ENCODE measurements at places on chromosomes 5 and 9.

- no peak for DNase-seq
Observed at GRCh38 chr5:35884773-35885172, 28.1 kb downstream of the IL7R start.

GRCh38 chr5:136682986-136683385 is 317.6 kb upstream of the TRPC7 start:
- DNase-seq, result no peak

DNA sequence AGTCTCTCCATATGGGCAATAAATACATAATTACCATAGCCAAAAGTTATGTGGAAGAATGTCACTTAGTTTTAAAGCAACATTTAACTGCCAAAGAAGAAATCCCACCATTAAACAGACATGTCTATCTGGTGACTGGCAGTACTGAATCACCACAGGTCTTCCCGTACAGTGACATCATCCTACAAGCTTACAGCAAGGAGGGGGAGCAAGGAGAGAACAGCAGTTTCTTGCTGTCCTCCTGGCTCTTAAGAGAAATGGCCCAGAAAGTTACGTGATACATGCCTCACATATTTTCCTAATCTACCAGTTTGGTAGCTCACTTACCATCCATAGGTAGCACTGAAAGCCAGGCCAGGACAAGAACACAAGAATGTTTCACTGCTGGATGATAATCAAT is 671.0 kb downstream of the DMRTA1 start:
- DNase-seq, result no peak

- peak; percentile 83 for DNase-seq
Observed at GRCh38 chr5:72179028-72179815, 71.9 kb downstream of the MAP1B start.

GRCh38 chr9:6197330-6197729 is 18.3 kb upstream of the IL33 start:
- DNase-seq, result no peak

- DNase-seq, result no peak
Observed at GRCh38 chr9:135254176-135255032, 166.9 kb downstream of the OLFM1 start.

DNA sequence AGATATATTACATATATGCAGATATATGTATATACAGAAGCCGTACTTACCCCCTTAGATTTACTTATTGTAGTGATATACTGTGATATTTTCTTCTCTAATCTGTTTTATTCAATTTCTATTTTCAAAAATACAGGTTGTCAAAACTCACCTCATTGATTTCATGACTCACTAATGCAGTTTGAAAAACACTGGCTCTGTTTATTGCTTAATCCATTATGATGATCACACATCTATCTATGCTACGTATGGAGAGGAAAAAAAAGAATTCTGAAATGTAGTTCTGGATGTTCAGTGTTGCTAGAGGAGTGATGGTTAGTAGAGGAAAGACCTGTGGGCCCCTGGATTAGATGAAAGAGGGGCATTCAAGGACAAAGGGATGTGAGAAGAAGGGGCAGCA is 121.0 kb upstream of the RPS23 start:
- no peak for DNase-seq

- DNase-seq, result no peak
Observed at GRCh38 chr5:138925090-138925635, 50.0 kb upstream of the LRRTM2 start.

DNA sequence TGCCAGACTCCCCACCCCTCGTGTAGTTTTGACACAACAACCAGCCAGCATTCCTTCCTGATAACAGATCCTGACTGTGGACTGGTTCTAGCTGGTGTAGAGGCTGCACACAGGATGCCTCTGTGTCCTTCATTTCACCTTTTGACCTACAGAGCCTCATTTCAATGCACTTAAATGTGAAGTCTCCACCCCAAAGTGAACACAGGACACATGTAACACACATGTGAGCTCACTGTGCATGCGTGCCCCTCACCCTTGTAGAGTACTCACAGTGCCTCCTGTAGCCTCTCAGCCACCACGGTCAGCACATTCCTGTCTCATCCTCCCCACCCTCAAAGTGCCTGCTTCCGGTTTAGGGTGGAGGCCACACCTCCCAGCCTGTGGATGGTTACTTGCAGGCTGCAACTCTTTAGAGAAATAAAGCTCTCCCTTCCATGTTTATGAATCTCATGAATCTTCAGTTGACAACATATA is 11.6 kb upstream of the NKD2 start:
- peak; percentile 37 for DNase-seq

DNA sequence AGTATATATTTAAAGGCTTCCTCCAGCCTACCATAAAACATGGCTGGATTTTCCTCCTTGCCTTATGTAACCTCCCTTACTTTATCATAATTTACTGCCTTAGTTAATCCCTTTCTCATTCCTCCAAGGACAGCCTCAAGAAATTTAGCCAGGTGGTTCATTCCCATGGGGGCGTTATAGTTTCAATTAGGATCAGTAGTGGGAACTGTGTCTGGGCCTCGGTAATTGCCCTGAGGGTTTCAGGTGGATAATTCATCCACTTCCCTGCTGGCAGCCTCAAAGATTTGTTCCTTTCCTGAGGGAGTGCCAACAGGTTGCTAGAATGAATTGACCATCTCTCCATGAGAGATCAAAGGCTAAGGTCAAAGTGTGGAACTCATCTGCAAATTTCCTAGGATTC is 4.3 kb upstream of the GM2A start:
- no peak for DNase-seq

- no peak for DNase-seq
Observed at GRCh38 chr9:107815782-107816560, 326.4 kb upstream of the KLF4 start.

DNA sequence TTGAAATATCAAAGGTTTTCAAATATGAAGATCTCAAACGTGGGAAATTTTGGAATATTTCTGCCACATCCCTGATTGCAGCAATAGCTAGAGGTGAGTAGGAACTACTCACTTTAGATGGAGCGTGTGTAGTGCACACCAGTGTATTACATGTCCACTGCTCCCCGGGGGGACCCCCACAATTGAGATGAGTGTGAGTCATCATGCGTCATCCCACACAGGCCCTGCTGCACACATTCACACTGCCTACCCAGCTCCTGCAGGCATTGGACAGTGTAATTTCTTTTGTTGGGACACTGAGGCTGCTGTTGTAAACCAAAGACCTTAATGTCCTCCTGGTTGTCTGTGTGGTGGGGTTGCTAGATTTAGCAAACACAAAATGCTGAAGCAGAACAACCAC is 280.0 kb downstream of the GAS1 start:
- DNase-seq, result no peak

GRCh38 chr9:97322105-97322504 is 14.6 kb downstream of the CCDC180 start:
- DNase-seq, result no peak

- peak; percentile 81 for DNase-seq
Observed at GRCh38 chr9:111482694-111483438, 1.3 kb downstream of the ECPAS start.

- DNase-seq, result no peak
Observed at GRCh38 chr5:107808671-107809137, 138.0 kb upstream of the EFNA5 start.

GRCh38 chr5:42870882-42871418 is 59.3 kb upstream of the SELENOP start:
- no peak for DNase-seq

GRCh38 chr5:106827061-106827460 is 843.7 kb downstream of the EFNA5 start:
- no peak for DNase-seq

- no peak for DNase-seq
Observed at GRCh38 chr9:76153902-76154629, 240.2 kb downstream of the RFK start.

DNA sequence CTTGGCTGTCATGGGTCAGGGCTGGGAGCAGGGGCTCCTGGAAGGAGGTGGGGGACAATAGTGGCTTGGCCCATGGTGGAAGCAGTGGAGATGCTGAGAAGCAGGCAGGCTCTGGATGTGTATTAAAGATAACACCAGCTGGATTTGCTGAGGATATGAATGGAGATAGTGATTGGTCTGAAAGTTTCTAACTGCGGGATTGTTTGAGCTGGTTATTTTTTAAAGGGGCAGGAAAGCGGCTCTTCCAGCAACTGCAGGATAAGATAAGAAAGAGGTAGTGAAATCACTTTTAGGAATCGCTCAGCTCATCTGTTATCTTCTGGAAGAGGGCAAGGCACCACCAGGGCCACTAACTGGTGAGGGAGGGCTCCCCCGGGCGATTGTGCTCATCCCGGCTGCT is 125.5 kb downstream of the TENT4A start:
- DNase-seq, result no peak

- no peak for DNase-seq
Observed at GRCh38 chr9:134421888-134422287, 95.6 kb downstream of the RXRA start.

DNA sequence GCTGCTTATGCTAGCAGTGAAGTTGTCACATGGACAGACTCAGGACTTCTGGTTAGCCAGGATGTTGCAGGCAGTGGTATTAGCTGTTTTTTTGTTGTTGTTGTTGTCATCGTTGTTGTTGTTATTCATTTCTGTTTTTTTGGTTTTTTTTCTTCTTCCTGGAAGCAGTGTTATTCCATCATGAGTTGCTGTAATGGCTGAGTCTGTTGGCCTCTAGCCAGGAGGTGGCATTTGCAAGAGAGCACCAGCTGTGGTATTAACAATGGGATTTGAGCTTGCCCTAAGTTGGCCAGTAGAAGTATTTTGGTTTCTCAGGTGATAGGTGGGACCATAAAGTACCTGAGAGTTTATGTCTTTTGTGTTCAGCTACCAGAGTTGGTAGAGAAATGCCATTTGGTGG is 561.1 kb downstream of the KCTD16 start:
- DNase-seq, result no peak

GRCh38 chr5:151288180-151288579 is 15.4 kb downstream of the SLC36A3 start:
- DNase-seq, result no peak

- no peak for DNase-seq
Observed at GRCh38 chr9:100933656-100934055, 94.9 kb upstream of the PLPPR1 start.

GRCh38 chr5:142782976-142783530 is 12.9 kb downstream of the ARHGAP26 start:
- DNase-seq, result peak; percentile 57

DNA sequence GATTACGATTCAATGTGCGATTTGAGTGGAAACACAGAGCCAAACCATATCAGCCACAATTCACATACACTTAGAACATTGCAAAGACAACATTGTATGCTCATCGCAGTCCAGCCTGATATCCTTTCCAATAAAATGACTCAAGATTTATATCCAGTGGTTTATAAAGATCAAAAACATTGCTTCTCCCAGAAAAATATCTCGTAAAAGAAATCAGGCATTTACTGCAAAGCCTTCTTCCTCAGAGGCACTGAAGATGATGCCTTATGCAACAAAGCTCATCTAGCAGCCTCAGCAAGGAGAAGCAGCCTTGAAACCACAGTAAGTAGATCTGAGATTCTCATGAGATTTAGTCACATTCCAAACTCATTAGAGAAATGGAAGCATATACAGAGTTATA is 523.8 kb downstream of the ELAVL2 start:
- DNase-seq, result no peak

DNA sequence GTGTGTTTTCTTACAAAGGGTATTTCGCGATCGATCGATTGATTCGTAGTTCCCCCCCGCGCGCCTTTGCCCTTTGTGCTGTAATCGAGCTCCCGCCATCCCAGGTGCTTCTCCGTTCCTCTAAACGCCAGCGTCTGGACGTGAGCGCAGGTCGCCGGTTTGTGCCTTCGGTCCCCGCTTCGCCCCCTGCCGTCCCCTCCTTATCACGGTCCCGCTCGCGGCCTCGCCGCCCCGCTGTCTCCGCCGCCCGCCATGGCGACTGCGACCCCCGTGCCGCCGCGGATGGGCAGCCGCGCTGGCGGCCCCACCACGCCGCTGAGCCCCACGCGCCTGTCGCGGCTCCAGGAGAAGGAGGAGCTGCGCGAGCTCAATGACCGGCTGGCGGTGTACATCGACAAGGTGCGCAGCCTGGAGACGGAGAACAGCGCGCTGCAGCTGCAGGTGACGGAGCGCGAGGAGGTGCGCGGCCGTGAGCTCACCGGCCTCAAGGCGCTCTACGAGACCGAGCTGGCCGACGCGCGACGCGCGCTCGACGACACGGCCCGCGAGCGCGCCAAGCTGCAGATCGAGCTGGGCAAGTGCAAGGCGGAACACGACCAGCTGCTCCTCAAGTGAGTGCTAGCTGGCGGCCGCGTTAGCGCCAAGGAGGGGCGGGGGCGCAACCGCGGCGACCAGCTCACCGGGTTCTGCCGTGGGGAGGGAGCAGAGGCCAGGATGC is 480 bp downstream of the LMNB1 start:
- peak; percentile 69 for DNase-seq

GRCh38 chr5:127867022-127867783 is 164.0 kb downstream of the CCDC192 start:
- no peak for DNase-seq

DNA sequence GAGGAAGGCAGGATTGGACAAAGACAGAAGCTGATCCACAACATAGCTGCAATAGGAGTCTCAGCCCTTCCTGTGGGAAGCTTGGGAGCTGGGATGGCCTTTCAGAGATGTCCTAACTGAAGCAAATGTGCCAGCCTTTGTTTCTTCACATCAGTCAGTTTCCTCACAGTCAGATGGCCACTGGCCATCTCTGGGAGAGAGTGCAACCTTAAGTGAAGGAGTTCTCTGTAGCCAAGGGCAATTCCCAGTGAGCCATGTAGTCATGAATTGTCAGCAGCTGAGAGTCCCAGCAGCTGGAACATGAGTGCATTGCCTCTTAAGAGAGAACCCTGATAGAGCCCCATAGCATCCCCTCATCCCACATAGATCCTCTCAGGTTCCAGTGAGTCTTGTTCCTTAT is 89.1 kb upstream of the LIFR start:
- no peak for DNase-seq

- peak; percentile 61 for DNase-seq
Observed at GRCh38 chr5:138945421-138946240, 70.5 kb upstream of the LRRTM2 start.

GRCh38 chr9:1453636-1454035 is 403.5 kb downstream of the DMRT2 start:
- DNase-seq, result no peak

DNA sequence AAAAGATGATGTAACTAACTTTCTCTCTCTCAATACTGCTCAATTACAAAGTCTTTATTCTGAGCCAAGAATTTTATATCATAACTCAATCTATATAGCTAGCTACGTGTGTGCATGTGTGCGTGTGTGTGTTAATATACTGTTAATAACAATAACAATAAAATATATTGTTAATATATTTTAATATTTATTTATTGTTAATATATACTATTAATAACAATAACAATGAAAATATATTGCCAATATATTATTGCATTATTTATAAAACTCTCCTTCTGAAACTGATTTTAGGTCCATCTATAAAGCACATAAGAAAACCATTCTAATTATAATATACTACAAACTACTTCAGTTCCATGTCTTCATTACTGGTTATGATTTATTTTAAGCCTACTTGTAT is 60.6 kb downstream of the RASEF start:
- no peak for DNase-seq

DNA sequence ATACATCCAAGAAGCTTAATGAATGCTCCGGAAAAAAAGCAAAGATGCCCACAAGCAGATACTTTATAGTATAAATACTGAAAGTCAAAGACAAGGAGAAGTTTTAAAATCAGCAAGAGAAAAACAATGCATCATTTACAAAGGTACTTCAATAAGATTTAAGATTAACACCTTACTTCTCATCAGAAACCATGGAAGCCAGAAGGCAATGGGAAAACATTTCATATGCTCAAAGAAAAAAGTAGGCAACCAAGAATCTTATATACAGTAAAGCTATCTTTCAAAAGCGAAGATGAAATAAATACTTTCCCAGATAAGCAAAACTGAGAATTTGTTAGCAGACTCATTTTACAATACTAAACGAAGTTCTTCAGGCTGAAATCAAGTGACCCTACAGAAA is 51.1 kb downstream of the ABHD17B start:
- no peak for DNase-seq

GRCh38 chr9:134222018-134222573 is 57.7 kb upstream of the RNU6ATAC start:
- DNase-seq, result peak; percentile 18
